Stimulated activated CD8-positive, alpha-beta memory T cell treated with anti-CD3 and anti-CD28 coated beads, Interleukin-2, amount 100 ng/mL, for 1 hour (primary cell): ENCODE measurements at places on chromosomes 6 and 20.

DNA sequence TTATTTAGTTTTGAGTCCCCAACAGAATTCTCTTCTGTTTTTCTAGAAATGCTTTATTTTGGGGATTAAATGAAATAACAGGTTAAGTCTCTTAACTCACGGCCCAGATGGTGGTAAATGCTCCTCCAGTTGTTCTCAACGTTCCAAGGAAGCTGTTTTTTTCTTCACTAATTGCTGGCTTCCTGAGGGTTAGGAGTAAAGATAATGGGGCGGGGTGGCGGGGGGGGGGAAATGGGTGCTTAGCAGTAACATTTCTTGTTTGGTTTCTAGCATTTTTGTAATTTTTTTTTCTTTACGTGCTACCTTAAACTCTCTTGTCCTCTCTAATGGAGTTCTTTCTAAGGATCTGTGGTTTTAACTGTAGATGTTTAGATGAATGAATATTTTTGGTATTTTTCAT, 2.2 kb downstream of the SRSF3 start:
- DNase-seq = no peak

DNA sequence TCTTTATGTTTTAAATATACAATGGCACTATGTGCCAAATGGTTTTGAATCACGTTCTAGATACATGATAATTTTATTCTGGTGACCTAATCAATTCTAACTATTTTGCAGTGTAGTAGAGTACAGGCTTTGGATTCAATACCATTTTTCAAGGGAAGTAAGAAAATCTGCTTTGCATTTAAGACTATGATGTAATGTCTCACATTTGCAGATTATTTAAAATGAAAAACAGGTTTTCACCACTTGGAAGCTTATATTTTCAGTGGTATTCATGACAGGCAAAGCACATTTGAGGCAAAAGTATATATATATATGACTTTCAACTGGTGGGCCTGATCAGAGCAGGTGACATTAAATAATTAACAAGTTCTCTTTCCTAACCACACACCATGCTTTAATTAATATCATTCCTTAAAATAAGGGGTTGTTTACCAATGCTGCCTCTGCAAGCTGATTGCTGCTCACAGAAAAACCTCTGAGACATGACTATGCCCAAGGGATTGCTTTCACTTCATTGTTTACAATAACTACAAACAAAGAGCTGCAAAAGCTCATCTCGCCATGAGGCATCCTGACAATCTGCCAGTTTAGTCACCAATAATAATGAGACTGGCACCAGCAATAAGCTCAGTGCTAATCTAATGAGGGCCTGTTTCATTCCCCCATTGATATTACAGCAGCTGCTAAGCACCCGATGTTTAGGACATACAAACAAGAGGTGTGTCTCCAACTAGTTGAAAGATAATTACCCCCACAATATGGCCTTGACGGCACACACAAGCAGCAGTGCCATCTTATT, 1176.0 kb upstream of the GJE1 start:
- DNase-seq = no peak

GRCh38 chr6:21664314-21665109, 71.0 kb downstream of the SOX4 start:
- DNase-seq = no peak

- DNase-seq = no peak
Measured at GRCh38 chr6:140237251-140237650, 862.8 kb upstream of the CITED2 start.
